ENCODE measurements at places on chromosomes 11 and 22. TPM values are rescaled to one million over a fixed set of nuclear protein-coding genes. Genes with fewer than 3 reads are reported as not detected.

The SH3BP1 gene
- 48.4 TPM for total RNA-seq

DNA sequence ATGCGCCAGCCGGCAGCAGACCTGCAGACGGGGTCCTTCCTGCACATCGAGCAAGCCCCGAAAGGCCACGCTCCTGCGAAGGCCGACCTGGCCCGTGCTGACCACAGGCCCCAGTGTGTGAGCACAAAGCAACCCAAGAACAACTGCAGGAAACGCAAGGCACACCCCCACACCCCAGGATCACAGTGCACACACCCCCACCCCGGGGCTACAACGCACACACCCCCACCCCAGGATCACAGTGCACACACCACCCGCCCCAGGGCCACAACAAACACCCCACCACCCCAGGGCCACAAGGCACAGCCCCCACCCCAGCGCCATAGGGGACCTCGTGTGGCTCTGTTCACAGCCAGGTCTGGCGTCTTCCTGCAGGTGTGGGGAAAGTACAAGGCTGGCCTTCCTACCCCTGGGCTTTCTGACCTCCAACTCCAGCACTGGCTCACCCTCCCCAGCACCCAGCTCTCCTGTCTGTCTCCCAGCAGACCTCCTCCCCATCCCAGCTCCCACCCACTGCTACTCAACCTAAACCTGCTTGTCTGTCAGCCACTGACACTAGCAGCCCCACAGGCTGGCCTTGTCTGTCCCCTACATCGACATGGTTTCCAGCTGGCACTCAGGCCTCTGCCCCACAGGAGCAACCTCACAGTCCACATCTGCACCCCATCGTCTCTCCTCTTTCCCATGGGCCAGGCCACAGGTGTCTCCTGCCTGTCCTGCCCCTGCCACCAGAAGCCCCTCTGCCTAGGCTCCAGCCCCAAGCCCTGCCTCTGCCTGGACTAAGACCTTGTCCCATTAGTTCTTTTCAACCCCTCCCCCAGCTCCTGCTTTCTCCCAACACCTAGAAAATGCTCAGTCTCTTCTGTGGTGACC lies 20.5 kb upstream of the EFCAB6 start:
- no peak for DNase-seq

DNA sequence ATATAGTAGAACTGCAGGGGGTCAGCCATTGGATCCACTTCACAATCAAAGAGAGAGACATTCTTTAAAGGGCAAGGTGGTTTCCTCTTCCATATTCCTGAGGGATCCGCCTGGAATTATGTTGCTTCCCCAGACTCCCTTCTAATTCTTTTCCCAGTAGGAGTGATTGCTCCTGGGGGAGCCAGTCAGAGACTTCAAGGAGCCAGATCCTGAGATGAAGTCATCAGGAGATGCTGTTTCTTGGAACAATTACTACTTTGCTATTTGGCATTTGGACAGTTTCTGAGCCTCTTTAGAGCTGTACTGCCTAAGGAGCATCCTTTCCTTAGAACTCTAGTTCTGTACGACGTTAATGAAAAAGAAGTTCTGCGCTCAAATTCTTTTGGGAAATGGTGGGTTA lies 1.9 kb upstream of the OR9Q2 start:
- DNase-seq = no peak

DNA sequence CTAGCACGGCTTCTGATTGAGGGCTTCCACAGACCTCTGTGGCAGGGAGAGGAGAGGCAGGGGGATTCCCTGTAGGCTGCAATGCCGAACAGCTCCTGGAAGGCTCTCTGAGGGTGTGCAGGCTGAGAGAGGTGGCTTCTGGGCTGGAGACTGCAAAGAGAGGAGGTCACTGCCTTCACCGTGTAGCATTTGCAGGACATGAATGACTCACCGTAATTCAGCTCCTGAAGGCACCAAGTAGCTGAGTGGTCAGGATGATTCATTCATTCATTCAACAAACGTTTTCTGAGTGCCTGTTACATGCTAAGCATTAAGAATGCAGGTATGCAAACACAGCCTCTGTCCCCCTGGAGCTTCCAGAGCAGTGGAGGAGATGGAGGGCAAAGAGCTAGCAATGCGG lies 18.0 kb upstream of the EIF3D start:
- DNase-seq = peak; percentile 35

GRCh38 chr11:117916956-117917355 lies 12.2 kb downstream of the TMPRSS13 start:
- DNase-seq = no peak

The MLC1 gene
- total RNA-seq = not detected

- DNase-seq = no peak
Observed at GRCh38 chr22:28424427-28425080, 255.1 kb downstream of the TTC28 start.

The ESAM gene
- total RNA-seq = 6.1 TPM

DNA sequence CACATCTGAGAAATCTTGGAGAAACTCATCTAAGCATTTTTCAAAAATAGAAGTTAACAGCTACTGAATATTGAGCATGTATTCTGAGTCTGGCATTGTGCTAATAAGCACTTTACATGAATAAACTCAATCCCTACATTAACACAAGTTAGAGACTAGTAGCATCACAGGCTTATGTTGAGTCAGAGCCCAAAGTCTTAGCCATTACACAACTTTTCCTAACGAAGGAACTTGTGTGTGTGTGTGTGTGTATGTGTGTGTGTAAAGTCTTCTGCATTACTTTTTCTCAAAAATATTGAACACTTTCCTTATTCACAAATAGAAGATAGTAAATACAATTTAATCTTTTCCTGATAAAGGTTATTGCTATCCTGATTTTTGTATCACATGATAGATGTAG lies 8.7 kb upstream of the CLPB start:
- no peak for DNase-seq

DNA sequence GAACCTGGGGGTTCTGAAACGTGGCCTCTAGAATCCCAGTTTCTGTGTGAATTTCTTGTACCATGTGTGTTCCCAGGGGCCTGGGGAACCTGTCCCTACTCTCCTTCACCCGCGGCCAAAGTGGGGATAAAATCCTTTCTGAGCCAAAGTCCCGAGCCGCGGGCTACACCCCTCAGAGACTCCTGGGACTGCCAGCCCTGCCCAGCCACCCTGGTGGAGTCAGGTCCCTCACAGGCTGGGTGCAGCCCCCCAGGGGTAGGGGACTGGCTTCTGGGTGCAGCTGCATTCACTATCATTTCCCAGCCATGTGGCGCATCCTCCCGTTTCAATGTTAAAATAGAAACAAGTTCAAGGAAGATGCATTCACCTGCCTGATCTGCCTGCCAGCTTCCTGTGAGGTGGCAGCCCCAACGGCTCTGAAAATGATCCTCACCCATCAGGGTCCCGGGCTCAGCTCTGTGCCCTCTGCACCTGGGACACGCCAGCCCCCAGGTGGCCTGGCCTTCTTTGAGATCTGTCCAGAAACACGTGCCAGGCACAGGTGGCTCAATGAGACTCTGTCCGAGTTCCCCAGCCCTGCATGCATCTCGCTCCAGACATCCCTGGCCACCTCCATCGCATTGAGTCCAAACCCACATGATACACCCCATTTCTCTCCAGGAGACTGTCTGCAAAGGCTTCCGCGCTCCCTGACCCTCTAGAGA lies 338.8 kb downstream of the CTTN start:
- DNase-seq = no peak

GRCh38 chr11:74603845-74604244 lies 11.5 kb downstream of the POLD3 start:
- DNase-seq = no peak

The MRGPRF gene
- 0.76 TPM for total RNA-seq

DNA sequence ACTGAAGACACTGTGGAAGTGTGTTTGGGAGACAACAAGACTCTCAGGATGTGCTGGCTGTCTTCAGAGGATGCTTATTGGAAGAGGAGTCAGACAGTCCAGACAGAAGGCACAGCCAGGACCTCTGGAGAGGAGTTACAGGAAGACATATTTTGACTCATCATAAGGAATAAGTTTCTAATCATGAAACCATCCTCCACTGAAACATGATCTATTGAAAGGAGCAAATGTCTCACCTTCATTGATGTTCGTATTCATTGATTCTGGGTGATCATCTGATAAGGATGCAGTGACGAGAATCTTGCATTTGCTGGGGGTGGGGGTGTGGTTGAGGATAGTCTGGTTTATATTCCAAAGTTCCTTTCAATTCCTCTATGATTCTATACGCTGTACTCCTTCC lies 2.5 kb upstream of the CXCR5 start:
- no peak for DNase-seq

DNA sequence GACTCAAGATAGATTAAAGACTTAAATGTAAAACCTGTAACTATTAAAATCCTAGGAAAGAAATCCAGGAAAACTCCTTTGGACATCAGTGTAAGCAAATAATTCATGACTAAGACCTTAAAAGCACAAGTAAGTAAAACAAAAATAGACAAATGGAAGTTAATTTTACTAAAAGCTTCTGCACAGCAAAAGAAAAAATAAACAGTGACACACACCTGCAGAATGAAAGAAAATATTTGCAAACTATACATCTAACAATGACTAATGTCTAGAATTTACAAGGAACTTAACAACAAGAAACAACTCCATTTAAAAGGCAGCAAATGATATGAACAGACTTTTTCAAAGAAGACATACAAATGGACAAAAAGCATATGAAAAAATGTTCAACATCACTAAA lies 359.1 kb downstream of the LUZP2 start:
- no peak for DNase-seq

DNA sequence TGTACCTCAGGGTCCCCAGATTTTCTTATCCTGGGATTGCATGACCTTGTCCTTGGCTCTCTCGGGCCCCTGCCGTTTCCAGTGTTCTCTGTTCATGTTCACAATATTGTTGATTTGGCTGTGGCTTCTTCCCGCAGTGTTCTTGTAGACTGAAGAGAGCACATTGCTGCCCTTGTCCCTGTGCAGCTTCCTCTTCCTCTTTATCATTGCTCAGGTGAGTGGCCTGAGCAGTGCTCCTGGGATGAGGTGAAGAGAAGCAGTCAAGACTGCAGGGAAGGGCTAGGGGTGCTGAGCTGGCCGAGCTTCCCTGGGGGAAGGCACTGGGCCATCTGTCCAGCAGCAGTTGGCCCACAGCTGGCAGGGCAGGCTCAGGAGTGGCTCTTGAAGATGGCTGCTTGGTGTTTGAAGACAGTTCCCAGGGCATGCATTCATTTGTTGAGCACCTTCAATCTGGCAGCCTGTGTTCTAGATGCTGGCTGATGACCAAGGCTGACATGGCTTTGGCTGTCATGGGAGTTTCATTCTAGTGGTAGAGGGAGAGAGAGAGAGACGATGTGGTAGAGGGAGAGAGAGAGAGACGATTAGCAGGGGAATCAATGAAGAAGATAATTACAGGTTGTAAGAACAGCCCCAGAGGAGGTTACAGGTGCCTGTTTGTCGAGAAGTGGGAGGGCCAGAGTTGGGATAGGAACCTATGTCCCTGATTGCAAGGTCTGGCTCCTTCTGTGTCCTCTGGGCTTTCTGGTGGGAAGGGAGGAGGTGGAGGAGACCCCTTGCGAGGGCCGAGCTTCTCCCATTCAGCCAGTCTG lies 17.4 kb downstream of the BMAL1 start:
- no peak for DNase-seq

- DNase-seq = no peak
Observed at GRCh38 chr11:66841861-66842260, 1.4 kb upstream of the RCE1 start.

The NRXN2 gene
- 1.5 TPM for total RNA-seq

DNA sequence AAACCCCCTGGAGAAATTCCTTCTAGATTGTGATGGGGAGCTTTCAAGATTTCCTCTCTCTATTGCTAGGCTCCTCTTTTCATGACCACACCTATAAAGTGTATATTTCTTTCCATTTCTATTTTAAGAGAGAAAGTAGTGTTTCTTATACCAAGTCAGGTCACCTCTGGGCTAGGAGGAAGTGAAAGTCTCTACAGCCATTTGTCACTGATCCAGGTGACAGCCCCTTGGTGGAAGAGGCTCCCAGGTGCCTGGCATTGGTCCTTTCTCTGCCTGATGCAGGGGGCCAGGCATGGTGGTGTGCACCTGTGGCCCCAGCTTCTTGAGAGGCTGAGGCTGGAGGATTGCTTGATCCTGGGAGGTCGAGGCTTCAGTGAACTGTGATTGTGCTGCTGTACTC lies 64.7 kb downstream of the DHCR7 start:
- no peak for DNase-seq

The MISFA gene
- total RNA-seq = 3.2 TPM

GRCh38 chr11:117851852-117852251 lies 24.6 kb downstream of the FXYD6 start:
- DNase-seq = no peak

DNA sequence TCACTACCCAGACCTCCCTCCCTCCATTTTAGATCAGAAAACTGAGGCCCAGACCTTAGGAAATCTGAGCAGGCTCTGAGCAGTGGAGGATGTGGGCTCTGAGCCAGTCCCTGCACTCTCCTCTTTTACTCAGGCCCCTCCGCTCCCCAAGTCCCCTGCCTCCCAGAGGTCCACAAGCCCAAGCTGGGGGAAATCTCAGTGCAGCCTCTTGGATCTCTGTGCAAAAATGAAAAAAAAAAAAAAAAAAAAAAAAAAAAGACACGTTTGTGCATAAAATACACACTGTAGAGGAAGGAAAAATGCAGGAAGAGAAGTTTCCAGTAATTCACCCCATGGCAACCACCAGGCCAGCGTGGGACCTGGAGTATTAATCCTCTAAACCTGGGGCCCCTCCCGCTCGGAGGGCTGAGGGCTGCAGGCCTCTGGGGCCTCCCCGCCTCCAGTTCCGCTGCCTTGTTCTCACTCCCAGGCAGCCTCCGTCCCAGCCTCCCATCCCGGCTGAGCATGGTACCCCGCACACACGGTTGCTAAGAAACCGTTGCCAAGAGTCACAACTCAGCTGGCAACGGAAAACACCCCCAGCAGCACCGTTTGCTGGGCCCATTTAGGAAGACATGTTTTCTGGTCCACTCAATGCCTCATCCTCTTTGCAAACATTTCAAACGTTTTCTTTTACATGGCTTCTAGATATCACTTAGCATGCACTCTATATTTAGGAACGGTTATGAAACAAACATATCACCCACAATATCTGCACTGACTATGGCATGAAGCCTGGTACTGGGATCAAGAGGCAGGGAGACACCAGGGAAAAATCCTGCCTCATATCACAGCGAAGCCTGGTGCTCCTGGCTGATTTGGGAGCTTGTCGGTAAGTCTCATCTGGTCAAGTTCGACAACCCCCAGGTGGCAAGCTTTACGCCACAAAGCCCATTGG lies 227.5 kb downstream of the CTTN start:
- DNase-seq = no peak

The RAG2 gene
- total RNA-seq = not detected

The DDX17 gene
- 234 TPM for total RNA-seq

DNA sequence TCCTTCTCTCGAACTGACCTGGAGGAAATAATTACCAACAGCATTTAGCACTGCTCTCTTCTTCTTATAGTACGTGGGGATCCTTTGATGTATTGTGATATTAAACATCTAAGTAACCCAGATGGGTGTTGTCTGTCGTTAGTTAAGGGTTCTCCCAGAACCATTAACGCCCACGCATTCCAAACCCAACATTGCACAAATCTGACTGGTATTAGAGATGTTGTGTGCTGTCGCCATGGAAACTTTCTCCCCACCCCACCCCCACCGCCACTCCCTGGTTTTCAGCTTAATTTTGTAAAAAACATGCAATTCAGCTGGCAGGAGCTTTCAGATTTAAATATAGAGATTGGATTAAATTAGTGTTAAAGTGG lies 1495.2 kb downstream of the TBC1D22A start:
- no peak for DNase-seq

The PRR33 gene
- total RNA-seq = not detected

GRCh38 chr22:45563362-45564040 lies 60.8 kb downstream of the FBLN1 start:
- DNase-seq = no peak

Measured in HCT116 (cell line).